ENCODE measurements at places on chromosomes 4 and X. TPM values are rescaled to one million over a fixed set of nuclear protein-coding genes. Genes with fewer than 3 reads are reported as not detected.
A peak's percentile ranks its signal among the peaks of the same experiment; 100 is the strongest.

- no peaks in the 10 kb centered on the region for H3K4me1 ChIP-seq
- H3K36me3 ChIP-seq = no peaks in the 10 kb centered on the region
- DNase-seq = no peak
- H3K27me3 ChIP-seq = no peaks in the 10 kb centered on the region
- no peak overlapping the region for H3K27ac ChIP-seq
- H3K4me3 ChIP-seq = no peak overlapping the region
These were observed 195.4 kb downstream of the AFAP1 start for GRCh38 chr4:7744142-7744804.

- no peaks in the 10 kb centered on the region for H3K27me3 ChIP-seq
- no peaks in the 10 kb centered on the region for H3K4me1 ChIP-seq
- H3K4me3 ChIP-seq = no peak overlapping the region
- H3K27ac ChIP-seq = no peak overlapping the region
These were observed 414.4 kb downstream of the AFF2 start for GRCh38 chrX:148914783-148915182.

- H3K27ac ChIP-seq = no peak overlapping the region
- no peaks in the 10 kb centered on the region for H3K4me1 ChIP-seq
- H3K4me3 ChIP-seq = no peak overlapping the region
- no peaks in the 10 kb centered on the region for H3K36me3 ChIP-seq
- H3K27me3 ChIP-seq = no peaks in the 10 kb centered on the region
- no peak for DNase-seq
These were observed 47.5 kb downstream of the CPZ start for GRCh38 chr4:8639777-8640720.

DNA sequence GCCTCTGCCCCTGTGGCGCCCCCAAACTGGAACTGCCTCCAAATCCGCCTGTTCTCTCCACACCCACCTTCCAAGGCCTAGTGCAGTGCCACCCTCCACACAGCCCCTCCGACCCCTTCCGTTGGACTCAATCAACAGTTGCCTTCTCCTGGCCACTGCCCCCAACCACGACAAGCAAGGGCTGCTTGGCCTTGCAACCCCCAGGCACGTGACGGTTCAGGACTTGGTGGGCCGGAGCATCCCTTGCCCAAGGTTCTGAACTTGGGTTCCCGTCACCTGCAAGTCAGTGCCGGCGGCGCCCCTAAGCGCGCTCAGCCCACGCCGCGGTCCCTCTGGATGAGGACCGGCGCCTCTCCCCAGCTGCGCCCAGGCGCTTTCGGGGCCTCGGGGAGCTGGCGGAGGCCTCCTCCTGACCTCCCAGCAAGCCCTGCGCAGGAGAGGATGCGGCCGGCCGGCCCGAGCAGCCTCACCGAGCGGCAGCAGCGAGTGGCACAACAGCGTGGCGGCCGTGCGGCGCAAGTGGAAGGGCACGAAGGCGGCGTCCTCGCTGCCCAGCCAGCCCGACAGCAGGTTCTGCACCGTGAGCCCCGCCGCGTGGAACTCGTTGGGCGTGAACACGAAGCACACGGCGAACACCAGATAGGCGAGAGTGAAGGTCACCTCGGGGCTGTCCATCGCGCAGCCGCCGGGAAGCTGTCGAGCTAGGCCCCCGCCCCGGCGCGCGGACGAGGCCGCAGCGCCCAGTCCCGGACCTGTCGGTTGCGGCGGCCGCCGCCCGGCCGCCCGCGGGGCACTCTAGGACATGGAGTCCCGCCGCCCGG lies 750 bp downstream of the TMEM129 start:
- H3K36me3 ChIP-seq = peaks cover 16% of the 10 kb centered on the region
- H3K4me1 ChIP-seq = peaks cover 12% of the 10 kb centered on the region
- peak overlapping the region; percentile 87 for H3K4me3 ChIP-seq
- peak overlapping the region; percentile 59 for H3K27ac ChIP-seq
- peak; percentile 54 for DNase-seq

GRCh38 chr4:104811727-104812126 lies 317.0 kb upstream of the CXXC4 start:
- no peak overlapping the region for H3K27ac ChIP-seq
- no peaks in the 10 kb centered on the region for H3K36me3 ChIP-seq
- H3K27me3 ChIP-seq = no peaks in the 10 kb centered on the region
- no peak overlapping the region for H3K4me3 ChIP-seq
- no peaks in the 10 kb centered on the region for H3K4me1 ChIP-seq

The SFRP2 gene
- total RNA-seq = 214 TPM
